Naive thymus-derived CD4-positive, alpha-beta T cell (primary cell): ENCODE measurements at places on chromosomes 5 and 9. TPM values are rescaled to one million over a fixed set of nuclear protein-coding genes. Genes with fewer than 3 reads are reported as not detected.

Gene ITK
- 245 TPM for polyA plus RNA-seq

Gene TEX48
- polyA plus RNA-seq = not detected

Gene SPOUT1
- 32.1 TPM for polyA plus RNA-seq

Gene PCDHA3
- not detected for polyA plus RNA-seq

Gene IRX4
- polyA plus RNA-seq = not detected

Gene FBXO10
- 0.37 TPM for polyA plus RNA-seq

Gene FOXD4L4
- polyA plus RNA-seq = not detected

Gene TSSK1B
- not detected for polyA plus RNA-seq

Gene FOXD4L5
- not detected for polyA plus RNA-seq

Gene KCNV2
- polyA plus RNA-seq = not detected

Gene IL3
- not detected for polyA plus RNA-seq

Gene FAM163B
- not detected for polyA plus RNA-seq

Gene S100Z
- not detected for polyA plus RNA-seq

Gene ROPN1L
- polyA plus RNA-seq = 1.4 TPM

Gene SLIT3
- not detected for polyA plus RNA-seq

Gene WDR38
- polyA plus RNA-seq = not detected

Gene CDC25C
- not detected for polyA plus RNA-seq

Gene LHX6
- polyA plus RNA-seq = not detected

Gene PCDHA2
- not detected for polyA plus RNA-seq
